ENCODE measurements at places on chromosomes 2 and 18.

- no peak for DNase-seq
Measured at GRCh38 chr2:74528600-74529356, 728 bp downstream of the AUP1 start.

GRCh38 chr2:27805180-27805579, 33.7 kb downstream of the MRPL33 start:
- DNase-seq, result no peak

DNA sequence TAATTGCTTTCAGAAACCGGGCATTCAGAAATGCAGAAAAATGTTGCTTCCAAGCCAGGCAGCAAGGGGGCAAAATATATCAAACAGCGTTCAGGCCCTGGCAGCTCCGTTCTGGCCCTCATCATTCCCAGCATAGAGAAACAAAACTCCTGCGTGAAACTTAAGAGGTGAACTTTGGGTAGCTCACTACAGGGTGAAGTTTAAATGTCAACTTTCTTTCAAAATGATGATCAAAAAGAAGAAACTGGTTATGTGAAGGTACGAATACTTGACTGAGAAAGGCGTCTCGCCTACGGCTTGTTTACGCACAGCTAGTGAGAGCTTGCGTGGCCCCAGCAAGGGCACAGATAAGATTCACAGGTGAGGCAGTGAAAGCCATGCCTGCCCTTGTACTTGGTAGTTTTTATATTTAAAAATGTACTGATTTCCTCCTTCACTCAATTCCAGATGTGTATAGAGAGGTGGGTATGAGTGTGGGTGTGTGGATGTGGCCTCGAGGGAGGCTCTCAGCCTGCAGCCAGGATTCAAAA, 127.5 kb downstream of the NFATC1 start:
- DNase-seq, result no peak

DNA sequence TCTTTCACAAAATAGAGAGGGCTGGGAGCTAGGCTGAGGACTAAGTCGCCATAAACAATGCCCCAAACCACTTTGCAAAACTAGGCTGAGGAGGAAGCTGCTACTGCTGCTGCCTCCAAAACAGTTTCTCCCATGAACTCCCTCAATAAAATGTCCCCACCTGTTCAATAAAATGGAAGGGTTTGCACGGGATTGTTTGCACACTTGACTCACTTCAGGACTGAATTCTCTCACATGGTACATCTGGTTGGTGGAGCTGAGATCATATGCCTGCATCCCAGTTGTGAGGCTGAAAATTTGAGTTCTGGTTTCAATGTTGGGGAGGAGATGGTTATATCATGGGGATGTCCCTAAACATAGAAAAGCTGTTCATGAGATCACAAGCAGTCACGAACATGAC, 26.5 kb downstream of the NCKAP5 start:
- no peak for DNase-seq

DNA sequence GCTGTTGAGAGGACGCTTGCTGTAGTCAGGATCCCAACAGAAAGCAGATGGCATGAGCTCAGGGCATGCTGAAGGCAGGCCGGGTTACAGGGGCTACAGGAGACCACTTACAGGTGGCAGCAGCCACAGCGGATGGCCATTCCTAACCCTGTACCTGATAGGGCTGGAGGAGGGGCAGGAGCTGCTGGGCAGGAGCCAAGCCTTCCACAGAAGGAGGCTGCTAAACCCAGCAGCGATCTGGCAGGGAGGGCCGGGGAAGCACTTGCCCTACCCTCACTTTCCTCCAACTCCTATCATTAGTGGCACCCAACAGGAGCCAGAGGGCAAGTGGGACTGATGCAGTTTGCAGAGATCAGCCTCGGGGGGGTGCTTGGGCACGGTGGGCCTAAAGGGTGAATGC, 2.0 kb downstream of the ASB18 start:
- DNase-seq, result no peak

- no peak for DNase-seq
Measured at GRCh38 chr18:46639386-46639785, 17.6 kb downstream of the LOXHD1 start.

DNA sequence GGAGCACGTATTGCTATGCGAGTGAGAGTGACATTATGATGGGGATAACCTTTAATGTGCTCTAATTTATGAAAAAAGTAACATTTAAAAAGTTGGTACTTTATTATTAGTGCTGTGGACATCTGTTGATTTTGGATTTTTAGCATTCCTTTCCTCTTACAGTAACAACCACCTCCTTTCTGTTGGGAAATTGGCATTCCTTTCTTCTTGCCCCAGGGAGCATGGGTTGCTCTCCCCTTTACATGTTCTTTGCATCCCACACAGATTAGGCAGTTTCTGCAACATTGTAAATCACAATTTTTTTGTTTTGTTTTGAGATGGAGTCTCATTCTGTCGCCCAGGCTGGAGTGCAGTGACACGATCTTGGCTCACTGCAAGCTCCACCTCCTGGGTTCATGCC, 300.2 kb downstream of the LPIN1 start:
- no peak for DNase-seq

- DNase-seq, result no peak
Measured at GRCh38 chr18:8747440-8747937, 42.1 kb downstream of the MTCL1 start.

DNA sequence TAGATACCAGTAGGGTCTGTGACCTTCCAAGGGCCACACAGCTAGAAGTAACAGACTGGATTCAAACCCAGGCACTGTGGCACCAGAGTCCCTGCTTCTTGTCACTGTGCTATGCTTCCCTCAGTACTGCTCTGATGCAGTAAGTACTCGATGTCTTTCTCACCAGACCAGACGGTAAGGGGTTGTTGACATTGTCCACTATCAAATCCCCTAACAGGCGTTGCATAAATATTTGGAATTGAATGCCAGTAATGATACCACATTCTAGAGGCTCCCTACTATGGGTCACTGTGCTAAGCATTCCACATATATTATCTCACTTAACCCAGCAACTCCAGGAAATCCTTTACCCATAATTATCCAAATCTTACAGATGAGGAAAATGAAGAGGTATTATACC, 223.1 kb downstream of the C1D start:
- DNase-seq, result no peak

DNA sequence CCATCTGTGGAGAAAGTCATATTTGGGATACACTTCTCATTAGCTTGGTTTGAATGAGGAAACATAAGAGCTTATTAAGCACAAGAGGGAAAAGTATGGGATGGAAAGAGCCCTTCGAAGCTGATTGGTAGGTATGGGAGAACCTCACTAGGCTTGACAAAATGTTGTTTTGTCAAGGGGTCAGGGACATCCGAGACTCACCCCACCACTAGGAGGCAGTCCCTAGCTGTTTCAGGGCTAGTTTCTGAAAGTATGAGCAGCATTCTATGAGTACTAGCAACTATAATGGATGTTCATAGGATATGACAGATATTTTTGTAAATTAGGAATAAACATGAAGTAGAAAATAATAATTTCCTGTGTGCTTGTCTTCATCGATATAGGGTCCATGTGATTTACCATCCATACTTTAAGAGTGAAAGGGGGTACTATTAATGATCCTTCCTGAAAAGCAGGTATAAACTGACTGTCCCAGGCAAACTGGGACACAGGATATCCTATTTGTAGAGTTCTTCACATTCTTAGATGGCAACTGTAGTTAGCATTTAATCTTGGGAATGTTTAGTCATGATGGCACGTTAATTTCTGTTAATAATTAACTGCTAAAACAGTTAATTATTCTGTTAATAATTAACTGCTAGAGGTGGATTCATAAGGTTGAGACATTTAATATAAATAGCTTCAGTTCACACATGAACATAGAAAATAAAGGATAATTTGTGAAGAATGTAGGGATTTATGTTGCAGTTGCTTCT, 28.4 kb downstream of the OTX1 start:
- no peak for DNase-seq

DNA sequence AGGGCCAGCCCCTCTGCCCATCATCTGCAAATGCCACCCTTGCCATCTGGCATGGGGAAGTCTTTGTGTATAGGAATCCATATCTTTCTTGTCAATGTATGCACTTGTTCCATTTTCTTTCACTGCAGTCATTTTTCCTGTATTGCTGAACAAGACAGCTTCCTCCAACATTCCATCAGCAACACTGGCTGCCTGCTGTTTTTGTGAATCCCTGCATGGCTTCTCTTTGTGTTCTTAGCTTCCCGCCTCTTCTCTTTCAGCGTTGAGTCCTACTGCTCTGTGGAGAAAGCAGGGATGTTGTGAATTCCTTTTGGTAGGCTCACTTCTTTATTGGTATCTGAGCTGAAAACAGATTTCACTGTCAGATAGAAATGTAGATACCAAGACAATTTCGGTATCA, 150.0 kb downstream of the LPIN1 start:
- no peak for DNase-seq

DNA sequence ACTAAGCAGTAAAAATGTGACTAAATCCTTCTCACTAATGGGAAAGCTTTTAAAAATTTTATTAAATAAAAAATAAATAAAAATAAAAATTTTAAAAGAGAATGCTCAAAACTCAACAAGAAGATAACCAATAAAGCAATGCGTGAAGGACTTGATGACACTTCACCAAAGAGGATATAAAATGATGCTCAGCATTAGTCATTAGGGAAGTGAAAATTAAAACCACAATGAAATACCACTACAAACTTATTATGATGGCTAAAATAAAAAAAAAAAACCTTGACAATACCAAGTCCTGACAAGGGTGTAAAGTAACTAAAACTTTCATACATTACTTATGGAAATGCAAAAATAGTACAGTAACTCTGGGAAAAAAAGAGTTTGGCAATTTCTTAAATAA, 3.3 kb upstream of the WDR75 start:
- no peak for DNase-seq

DNA sequence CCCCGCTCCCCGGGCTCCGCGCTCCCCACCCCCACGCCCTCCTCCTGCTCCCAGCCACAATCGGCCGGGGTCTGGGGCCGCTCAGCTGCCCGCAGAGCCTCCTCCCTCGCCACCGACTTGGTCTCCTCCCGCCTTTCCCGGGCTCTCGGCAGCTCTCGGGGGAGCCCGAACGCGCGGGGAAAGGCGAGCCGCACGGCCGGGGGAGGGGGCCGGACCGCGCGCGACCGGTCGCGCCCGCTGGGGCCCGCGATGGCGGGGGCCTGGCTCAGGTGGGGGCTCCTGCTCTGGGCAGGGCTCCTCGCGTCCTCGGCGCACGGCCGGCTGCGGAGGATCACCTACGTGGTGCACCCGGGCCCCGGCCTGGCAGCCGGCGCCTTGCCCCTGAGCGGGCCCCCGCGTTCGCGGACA, 327 bp downstream of the LTBP1 start:
- no peak for DNase-seq

DNA sequence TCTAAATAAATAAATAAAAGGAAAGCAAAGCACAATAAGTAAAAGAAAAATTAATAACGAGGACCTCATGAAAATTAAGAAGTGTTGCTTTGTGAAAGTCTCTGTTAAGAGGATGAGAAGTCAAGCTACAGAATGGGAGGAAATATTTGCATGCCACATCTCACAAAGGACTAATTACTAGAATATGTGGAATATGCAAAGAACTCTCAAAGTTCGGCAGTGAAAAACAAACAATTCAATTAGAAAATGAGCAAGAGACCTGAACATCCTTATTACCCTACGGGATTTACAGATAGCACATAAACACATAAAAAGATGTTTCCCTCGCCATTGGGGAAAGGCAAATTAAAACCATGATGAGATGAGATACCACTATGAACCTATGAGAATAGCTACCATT, 23.3 kb downstream of the CYP26B1 start:
- no peak for DNase-seq

GRCh38 chr2:1796232-1796930, 52.1 kb upstream of the PXDN start:
- no peak for DNase-seq

DNA sequence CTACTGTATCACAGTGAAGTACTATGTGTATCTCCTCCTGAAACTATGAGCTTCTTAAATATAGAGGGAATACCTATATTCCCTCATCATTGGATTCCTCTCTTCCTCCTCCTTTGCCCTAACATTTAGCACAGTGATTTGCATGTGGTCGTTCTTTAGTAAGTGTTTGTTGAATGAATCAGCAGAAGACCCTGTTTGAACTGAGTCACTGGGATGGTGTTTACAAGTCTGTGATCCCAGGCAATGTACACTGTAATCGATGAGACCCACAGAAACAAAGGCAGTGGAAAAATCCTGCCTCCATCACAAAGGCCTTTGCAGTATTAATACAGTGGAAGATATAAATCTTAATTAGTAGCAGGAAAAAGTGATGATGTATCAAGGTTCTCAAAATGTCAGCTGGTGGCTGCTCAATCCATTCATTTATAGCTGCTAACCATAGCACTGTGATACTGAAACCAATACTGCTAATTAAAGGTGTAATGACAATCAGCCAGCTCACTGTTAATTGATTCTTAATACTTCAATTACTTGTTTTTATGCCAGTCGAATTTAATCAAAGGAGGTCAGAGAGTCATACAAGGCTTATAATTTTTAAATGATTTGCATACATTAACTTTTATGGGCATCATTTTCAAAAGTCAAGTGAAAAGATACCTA, 20.8 kb upstream of the MYO3B start:
- DNase-seq, result no peak

DNA sequence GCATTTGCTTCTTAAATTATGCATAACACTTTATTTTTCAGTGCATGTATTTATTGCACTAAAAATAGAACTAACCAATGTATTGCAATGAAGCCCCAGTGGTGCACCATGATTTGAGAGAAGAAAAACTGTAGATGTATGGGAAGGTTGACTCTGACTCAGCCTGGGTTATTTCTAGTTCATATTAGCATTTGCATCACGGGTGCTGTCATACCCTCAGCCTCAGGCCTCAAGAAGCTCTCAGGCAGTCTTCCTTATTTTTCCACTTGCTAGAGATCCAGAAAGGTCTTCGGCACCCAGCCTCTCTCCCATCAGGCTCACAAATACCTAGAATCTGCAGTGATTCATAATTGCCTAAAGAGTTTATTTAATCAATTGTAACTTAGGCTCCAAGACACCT, 148.0 kb downstream of the DNER start:
- no peak for DNase-seq

DNA sequence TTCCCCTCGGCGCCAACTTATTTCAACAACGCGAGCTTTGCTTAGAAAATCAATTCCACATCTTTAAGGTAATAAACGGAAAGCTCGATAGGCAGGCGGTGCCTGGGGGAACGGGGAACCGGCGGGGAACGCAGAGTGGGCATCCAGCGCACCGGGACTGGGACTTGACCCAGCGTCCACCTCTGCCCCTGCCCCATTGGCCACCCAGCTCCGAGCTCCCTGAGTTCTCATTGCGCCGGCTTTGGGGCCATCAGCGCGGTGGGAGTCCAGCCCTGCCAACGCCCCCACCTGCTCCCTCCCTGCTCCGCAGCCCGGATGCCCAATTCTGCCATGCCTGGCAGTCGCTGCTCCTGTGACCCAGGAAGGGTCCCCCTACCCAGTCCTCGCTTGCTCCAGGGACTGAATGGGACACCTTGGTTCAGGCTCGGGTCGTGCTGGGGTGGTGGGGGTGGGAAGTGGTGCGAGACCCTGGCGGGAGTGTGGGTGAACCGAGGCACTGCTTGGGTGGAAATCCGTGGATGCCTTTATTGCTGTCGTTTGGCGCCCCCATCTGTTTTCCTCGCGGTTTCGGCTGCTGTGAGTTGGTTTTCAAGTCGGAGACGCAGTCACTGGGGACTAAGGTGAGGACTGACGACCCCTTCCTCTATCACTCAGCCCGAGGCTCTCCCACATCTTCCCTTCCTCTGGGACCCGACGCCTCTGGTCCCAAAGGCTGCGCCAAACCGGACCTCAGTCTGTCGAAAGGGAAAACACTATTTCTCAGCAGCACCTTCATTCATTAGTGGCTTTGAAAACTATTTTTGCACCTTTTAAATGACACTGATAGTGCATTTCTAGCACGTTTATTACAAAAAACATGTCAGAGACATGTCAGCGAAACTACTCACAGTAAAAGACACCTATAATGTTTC, 2.4 kb upstream of the EVX2 start:
- DNase-seq, result peak; percentile 53

- DNase-seq, result no peak
Measured at GRCh38 chr2:68561372-68561771, 82.0 kb upstream of the PROKR1 start.

Data from NCI-H510A treated with DMSO at 0.1 percent for 48 hours (cell line).